MCF 10A (cell line): ENCODE measurements at places on chromosomes 7 and 10. TPM values are rescaled to one million over a fixed set of nuclear protein-coding genes. Genes with fewer than 3 reads are reported as not detected.

The METTL27 gene
- 4.4 and 7.3 TPM in 2 replicates for total RNA-seq

The EPHB4 gene
- 48.8 and 51.3 TPM in 2 replicates for total RNA-seq

The SPDYE18 gene
- total RNA-seq, result 0.96 TPM in 1 of 2 replicates, not detected in the other

The HOGA1 gene
- 0.88 and 1.7 TPM in 2 replicates for total RNA-seq

The TMEM176A gene
- not detected in 2 replicates for total RNA-seq

The ITGB8 gene
- 25.0 and 38.1 TPM in 2 replicates for total RNA-seq

The LRRC4 gene
- not detected in 2 replicates for total RNA-seq

The GPR85 gene
- 0.07 and 0.61 TPM in 2 replicates for total RNA-seq

The NEUROG3 gene
- total RNA-seq, result not detected in 2 replicates

- DNase-seq, result no peak
Measured at GRCh38 chr7:92560602-92561001, 29.6 kb downstream of the FAM133B start.

GRCh38 chr10:108905821-108906220, 1017.5 kb downstream of the XPNPEP1 start:
- DNase-seq, result no peak

- no peak for DNase-seq
Measured at GRCh38 chr7:30166841-30167235, 32.1 kb downstream of the MTURN start.

- DNase-seq, result peak; percentile 49
Measured at GRCh38 chr7:954330-955238, at the start of gene ADAP1. ADAP1 (minus strand) TSS chr7:954680; CDS start chr7:954477, 203 bp downstream.

- no peak for DNase-seq
Measured at GRCh38 chr10:12978891-12979290, 22.6 kb downstream of the CCDC3 start.

GRCh38 chr10:68327889-68328786, 3.7 kb upstream of the HNRNPH3 start:
- DNase-seq, result peak; percentile 65

DNA sequence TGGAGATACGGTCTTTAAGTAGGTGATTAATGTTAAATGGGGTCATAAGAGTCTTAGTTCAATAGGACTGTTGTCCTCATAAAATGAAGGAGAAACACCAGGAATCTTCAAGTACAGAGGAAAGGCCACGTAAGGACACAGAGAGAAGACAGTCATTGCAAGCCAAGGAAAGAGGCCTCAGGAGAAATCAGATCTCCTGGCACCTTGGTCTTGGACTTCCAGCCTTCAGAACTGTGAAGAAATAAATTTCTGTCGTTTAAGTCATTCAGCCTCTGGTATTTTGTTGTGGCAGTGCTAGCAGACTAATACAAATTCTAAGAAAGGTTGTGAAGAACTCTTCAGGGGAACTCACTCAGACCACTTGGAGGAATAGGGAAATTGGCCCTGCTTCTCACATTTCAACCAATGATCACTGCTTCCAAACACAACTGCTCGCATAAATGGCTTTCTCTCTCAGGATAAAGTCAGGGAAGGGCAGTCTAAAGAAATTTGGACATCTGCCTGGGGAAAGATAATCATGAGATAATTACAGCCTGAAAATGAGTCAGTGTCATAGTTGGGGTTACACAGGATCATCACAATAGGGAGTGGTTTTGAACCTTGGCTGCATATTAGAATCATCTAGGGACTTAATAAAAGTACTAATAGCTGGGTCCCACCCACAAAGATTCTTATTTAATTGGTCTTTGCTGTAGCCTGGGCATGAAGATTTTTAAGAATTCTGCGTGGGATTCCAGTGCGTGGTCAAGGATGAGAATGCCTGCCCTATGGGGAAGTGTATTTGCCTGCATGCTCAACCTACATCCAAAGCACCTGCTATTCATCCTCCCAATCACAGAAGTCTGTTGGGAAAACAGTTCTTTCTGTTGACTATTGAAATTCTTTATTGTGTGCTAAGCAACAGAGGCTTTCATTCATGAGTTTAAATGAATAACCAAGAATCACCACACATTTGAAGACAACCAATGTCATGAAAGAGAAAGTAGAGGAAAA, 310.6 kb upstream of the PLXDC2 start:
- DNase-seq, result no peak

GRCh38 chr10:30829901-30830300, 200.3 kb upstream of the LYZL2 start:
- DNase-seq, result peak; percentile 5

- no peak for DNase-seq
Measured at GRCh38 chr10:112981553-112981952, 31.5 kb downstream of the TCF7L2 start.

GRCh38 chr7:155084969-155085368, 14.8 kb downstream of the HTR5A start:
- no peak for DNase-seq

GRCh38 chr10:89278034-89278535, 23.8 kb upstream of the IFIT2 start:
- peak; percentile 98 for DNase-seq

- no peak for DNase-seq
Measured at GRCh38 chr7:150973571-150974451, 4.3 kb downstream of the KCNH2 start.

GRCh38 chr10:97195706-97196222, 10.0 kb upstream of the SLIT1 start:
- no peak for DNase-seq

- no peak for DNase-seq
Measured at GRCh38 chr7:13841284-13841683, 148.2 kb downstream of the ETV1 start.

GRCh38 chr7:90173127-90173844, 19.0 kb downstream of the STEAP1 start:
- no peak for DNase-seq
